ENCODE measurements at places on chromosomes 12 and 14. TPM values are rescaled to one million over a fixed set of nuclear protein-coding genes. Genes with fewer than 3 reads are reported as not detected.

Gene MORN3
- under 0.01 TPM for total RNA-seq

Gene SLC6A12
- not detected for total RNA-seq

Gene CLEC1A
- total RNA-seq: 12.5 TPM

Gene DNM1L
- total RNA-seq: 61.9 TPM

Gene ATG2B
- 12.6 TPM for total RNA-seq

Gene PLEKHG7
- not detected for total RNA-seq

Gene TWF1
- total RNA-seq: 91.5 TPM

Gene TPH2
- total RNA-seq: not detected

Gene SNX6
- total RNA-seq: 64.9 TPM

Gene RILPL2
- 3.1 TPM for total RNA-seq

Gene SLC15A4
- total RNA-seq: 17.4 TPM

Gene RNASE3
- not detected for total RNA-seq

Gene ENDOU
- total RNA-seq: under 0.01 TPM

Gene TAS2R46
- 0.79 TPM for total RNA-seq
